ENCODE measurements at places on chromosomes 2 and 18.

GRCh38 chr18:35671966-35672603 lies 90.5 kb downstream of the GALNT1 start:
- DNase-seq, result no peak

- DNase-seq, result no peak
Measured at GRCh38 chr2:34656632-34657031, 1057.5 kb upstream of the FAM98A start.

DNA sequence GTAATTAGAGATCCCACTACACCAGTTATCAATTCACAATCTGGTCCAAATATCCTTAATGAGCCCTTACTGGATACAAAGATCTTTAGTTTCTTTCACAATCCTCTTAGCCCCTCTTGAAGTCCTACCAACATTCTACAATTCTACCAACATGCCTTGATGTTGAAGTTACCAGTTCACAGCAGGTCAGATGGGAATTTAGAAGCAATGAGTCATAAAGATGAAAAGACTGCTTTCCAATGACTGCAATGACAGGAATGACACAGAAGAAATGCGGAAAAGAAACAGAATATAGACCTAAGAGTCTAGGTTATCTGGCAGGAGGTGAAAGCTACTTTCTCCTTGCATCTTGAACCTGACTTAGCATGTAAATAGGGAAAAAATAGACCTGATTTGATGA lies 24.5 kb downstream of the RTTN start:
- no peak for DNase-seq

DNA sequence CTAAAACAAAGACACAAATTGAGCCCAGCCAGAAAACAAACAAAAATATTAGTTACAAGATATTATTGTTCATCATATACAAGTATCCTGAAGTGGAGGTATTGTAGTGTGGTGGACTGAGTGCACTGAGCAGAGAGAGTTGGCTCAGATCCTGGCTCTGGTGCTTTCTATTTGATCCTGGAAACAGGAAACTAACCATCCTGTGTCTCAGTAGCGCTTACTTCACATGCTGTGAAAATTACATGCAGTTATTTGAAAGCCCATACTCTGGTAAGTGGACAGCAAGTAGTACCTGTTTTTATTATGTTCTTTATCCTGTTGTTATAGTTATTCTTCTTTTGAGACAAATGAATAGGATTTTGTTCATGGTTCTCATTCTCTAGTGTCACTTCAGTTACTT lies 84.3 kb upstream of the CRIM1 start:
- no peak for DNase-seq

DNA sequence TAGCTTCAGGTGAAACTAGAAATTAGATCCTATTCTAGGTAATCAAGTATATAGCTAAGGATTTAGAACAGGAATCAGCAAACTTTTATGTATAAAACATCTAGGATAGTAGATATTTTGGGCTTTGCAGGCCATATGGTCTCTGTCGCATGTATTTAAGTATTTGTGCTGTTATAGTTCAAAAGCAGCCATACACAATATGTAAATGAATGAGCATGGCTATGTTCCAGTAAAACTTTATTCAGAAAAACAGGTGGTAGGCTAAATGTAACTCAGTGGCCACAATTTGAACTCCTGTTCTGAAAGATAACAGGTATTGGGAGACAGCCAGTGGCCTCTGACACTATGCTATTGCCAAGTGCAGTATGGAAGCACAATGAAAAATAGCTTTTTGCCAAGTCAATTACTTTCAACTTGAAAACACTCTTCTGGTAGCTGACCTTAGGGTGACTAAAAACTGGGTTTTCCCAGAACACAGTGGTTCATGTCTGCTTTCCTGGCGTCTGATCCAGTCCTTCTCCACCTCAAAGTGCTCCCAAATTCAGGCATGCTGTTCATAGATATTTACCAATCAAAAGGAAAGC lies 304.7 kb upstream of the SYT4 start:
- DNase-seq, result no peak

DNA sequence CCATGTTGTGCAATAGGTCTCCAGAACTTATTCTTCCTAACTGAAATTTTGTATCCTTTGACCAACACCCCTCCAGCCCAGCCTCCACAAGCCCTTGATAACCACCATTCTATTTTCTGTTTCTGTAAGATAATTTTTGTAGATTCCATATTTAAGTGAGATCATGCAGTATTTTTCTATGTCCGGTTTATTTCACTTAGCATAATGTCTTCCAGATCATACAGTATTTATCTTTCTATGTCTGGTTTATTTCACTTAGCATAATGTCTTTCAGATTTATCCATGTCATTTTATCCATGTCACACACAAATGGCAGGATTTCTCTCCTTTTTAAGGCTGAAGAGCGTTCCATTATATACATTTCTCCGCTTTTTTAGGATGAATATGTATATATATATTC lies 24.4 kb upstream of the ONECUT2 start:
- no peak for DNase-seq

DNA sequence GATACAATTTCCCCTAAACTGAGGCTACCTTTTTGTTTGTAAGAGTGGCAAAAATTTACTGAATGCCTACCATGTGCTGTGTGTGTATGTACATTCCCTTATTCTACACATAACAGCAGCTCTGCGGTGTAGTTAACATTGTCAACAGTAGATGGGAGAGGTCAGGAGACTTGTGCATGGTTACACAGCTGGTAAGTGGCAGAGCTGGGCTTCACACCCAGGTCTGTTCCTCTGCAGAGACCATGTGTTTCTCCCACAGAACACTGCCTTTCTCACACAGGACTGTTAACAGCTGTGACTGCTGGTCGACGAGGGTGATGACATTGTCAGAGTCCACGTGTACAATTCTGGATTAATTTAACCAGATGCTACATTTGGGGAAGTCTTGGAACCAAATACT lies 49.1 kb downstream of the EML6 start:
- DNase-seq, result no peak

GRCh38 chr2:48753228-48753627 lies 2.3 kb downstream of the LHCGR start:
- no peak for DNase-seq

DNA sequence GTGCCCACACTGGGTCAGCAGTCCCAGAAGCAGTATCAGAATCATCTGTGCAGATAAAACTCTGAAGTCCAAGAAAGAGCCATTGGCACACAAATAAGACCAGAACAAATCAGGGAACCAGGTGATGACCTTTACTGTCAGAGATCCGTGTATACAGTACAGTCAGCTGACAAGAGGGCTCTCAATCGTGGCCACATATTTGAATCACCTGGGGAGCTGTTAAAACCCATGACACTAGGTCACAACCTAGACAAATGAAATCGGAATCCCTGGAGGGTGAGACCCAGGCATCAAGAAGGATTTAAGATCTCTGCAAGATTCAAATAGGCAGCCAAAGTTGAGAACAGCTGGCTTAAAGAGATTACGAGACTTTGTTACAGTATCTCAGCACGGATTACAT lies 807.1 kb downstream of the RNF144A start:
- no peak for DNase-seq

DNA sequence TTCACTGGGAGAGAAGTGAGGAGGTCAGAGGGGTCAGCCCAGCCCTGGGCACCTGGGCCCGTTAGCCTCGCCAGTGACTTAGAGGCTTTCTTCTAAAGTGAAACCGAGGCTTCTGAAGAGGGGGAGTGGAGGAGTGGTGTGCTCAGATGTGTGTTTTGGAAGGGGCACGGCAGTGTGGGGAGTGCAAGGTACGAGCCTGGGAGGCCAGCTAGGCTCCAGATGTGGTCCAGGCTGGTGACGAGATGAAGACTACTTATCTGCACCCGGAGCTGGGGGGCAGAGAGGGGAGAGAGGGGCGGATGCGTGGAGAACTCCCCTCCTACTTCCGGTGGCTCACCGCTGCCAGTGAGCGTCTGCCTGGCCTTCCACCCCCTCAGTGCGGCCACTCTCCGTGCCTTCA lies 371.3 kb upstream of the HS6ST1 start:
- DNase-seq, result no peak

GRCh38 chr2:37506407-37507050 lies 162.1 kb downstream of the QPCT start:
- no peak for DNase-seq

- no peak for DNase-seq
Measured at GRCh38 chr18:32545631-32546030, 74.9 kb upstream of the GAREM1 start.

DNA sequence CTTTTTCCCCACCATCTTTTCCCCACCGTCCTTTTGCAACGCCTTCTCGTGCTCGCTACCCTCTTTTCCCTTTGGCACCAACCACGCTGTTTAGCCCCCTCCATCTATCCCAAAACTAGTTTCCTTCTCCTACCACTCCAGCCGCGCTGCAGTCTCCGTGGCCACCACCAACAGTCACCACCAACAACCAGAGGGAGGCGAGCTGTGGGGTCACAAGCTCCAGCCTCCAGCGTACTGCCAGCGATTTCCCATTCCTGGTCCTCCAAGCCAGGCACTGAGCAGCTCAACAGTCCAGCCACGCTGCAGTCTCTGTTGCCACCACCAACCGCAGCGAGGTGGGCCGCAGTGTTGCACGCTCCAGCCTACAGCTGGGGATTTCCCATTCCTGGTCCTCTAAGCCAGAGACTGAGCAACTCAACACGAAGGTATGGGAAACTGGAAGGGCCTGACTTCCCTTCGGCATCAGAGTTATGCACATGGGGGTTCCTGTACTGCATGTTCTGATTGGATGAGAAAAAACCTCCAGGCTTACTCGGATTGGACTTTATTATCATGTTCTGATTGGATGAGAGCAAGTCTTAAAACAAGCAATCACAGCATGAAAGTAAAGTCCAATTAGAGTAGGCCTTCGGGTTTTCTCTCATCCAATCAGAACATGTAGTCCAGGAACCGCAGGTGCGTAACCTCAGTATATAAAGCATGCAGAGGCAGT lies 42.3 kb upstream of the IMP4 start:
- no peak for DNase-seq

DNA sequence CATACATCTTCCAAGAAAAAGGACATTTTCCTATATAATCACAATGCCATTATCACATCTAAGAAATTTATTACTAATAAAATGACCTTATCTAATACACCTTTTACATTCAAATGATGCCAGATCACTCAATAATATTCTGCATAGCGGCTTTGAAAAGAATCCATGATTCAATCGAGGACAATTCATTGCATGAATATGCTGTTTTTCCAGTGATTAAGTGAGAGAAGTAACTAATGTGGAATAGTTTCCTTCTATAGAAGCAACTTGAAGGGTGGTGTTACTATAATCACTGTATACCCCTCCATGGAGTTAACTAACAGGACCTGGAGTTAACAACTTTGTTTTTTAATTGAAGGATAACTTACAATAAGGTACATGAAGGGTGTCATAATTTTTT lies 9.1 kb downstream of the PLEK start:
- no peak for DNase-seq

GRCh38 chr2:230413479-230413878 lies 2.5 kb upstream of the SP100 start:
- DNase-seq, result no peak

GRCh38 chr2:237041231-237041630 lies 44.5 kb upstream of the COPS8 start:
- DNase-seq, result no peak

DNA sequence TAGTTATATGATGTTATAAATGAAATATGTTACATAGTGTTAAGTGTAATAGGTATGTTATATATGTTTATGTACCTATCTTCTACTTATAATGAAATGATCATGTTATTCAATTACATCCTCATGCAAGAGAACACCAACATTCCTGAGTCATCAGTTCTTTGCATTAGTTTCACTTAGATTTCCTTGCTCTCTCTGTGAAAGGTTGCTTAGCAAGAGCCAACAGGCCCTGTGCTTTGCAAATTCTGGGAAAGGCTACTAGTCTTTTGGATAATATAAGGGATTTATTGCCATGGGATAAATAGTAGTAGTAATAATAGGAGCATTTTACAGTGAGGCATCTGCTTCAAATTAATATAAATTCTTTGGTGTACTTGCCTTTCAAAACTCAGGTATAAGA lies 274.8 kb downstream of the SP3 start:
- DNase-seq, result no peak

DNA sequence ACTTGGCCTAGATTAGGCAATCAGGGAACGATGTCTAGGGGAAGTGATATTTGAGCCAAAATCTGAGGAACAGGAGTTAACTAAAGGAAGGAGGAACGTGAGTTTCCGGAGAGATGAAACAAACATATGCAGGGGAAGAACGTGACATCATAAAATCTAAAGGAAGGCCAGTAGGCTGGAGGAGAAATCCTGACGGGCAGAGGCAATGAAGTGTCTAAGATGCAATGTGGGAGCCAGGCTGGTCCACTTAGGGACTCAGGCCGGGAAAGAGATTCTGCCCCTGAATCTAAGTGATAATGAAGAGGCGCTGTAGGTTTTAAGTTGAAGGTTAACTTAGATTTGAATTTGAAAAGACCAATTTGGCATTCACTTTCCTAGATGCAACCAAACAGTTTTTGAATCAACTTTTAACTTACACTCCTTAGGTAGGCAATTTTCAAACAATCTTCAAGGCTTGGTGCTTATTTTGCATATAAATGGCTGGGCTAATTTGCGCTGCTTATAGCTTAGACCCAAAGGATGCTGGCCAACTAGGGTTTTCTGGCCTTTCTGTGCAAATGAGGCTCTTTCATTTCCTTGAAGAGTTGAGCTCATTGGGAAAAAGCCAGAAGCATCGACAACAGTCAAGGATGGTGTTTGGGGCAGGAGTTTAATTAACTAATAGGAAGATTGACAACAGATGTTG lies 221.7 kb downstream of the SOX11 start:
- no peak for DNase-seq

DNA sequence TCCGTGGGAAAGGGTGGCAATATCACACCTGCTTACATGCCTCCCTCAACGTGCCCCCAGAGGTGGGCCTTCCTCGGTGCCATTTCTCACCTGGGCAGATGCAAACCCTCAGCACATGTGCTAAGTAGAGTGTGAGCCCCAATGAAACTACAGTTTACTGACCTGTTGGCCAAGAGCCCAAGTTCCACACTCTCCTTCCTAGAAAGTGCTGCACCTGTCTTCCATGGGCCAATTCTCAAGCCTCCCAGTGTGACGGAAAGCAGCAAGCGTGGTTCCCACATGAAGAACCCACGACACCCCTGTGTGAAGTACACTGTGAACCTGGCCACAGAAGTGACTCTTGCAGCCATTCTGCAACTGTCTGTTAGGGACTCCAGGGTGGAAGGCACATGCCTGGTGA lies 73.7 kb downstream of the UXS1 start:
- no peak for DNase-seq

DNA sequence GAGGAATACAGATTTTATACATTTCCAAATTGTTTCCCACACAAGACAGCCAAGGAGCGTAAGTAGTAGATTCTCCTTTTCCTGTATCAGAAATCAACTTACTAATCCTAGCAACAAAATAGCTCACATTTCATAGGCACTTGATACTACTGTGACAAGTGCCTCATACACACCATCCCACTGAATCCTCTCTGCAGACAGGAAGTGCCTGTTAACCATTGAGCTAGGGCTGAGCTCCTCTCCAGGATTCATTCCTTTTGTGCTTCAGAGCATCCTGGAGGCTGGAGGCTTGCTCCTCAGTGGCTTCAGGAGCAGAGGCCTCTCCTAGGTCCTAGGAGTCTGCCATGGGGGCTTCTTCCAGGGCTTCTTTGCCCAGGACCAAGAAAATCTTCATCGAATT lies 20.8 kb upstream of the ZNF396 start:
- DNase-seq, result no peak

Data from RWPE2 (cell line).